ENCODE measurements at places on chromosomes 16 and 17. TPM values are rescaled to one million over a fixed set of nuclear protein-coding genes. Genes with fewer than 3 reads are reported as not detected.

Gene MT1M
- not detected for polyA plus RNA-seq

Gene C1QTNF8
- not detected for polyA plus RNA-seq

Gene PRSS33
- polyA plus RNA-seq: not detected

Gene NPW
- 0.36 TPM for polyA plus RNA-seq

Gene CHST5
- polyA plus RNA-seq: not detected

Gene ASGR1
- 0.46 TPM for polyA plus RNA-seq

Gene ZP2
- not detected for polyA plus RNA-seq

Gene PYY
- polyA plus RNA-seq: 0.19 TPM

Gene PAQR4
- polyA plus RNA-seq: 1.8 TPM

Gene SRRM2
- 1,588 TPM for polyA plus RNA-seq

Gene PHAF1
- 18.8 TPM for polyA plus RNA-seq

Gene HERPUD1
- polyA plus RNA-seq: 273 TPM

Gene SLFN11
- polyA plus RNA-seq: 18.7 TPM

Gene NOB1
- polyA plus RNA-seq: 40.6 TPM

Gene CPSF4L
- not detected for polyA plus RNA-seq

Gene KRT28
- not detected for polyA plus RNA-seq

Gene NATD1
- 2.0 TPM for polyA plus RNA-seq

Gene GCGR
- not detected for polyA plus RNA-seq

Gene KCNJ12
- not detected for polyA plus RNA-seq

Gene ALOXE3
- polyA plus RNA-seq: not detected

Gene CREBBP
- 27.3 TPM for polyA plus RNA-seq

Gene LLGL1
- polyA plus RNA-seq: 15.2 TPM

Gene KRTAP4-6
- not detected for polyA plus RNA-seq

Gene HOXB7
- not detected for polyA plus RNA-seq

Gene ENPP7
- 0.40 TPM for polyA plus RNA-seq

Gene KRTAP3-1
- not detected for polyA plus RNA-seq

Gene VAT1L
- polyA plus RNA-seq: not detected

Gene LLGL2
- polyA plus RNA-seq: 52.0 TPM

Gene CLDN9
- 0.20 TPM for polyA plus RNA-seq

Gene ABI3
- polyA plus RNA-seq: 15.6 TPM

Gene CALB2
- not detected for polyA plus RNA-seq

Gene KRT36
- not detected for polyA plus RNA-seq

Gene KRTAP1-5
- polyA plus RNA-seq: not detected

Gene TBC1D26
- 0.13 TPM for polyA plus RNA-seq

Gene CLEC18A
- 1.3 TPM for polyA plus RNA-seq

Gene NKD1
- 0.14 TPM for polyA plus RNA-seq

Gene TEKT1
- not detected for polyA plus RNA-seq

Gene TMEM220
- polyA plus RNA-seq: 2.5 TPM

Gene ZSCAN10
- polyA plus RNA-seq: 0.36 TPM

Gene TBC1D3C
- not detected for polyA plus RNA-seq

Gene PPM1E
- polyA plus RNA-seq: not detected

Gene HOXB6
- 0.10 TPM for polyA plus RNA-seq

Gene TGFB1I1
- polyA plus RNA-seq: 0.16 TPM

Gene KRTAP17-1
- polyA plus RNA-seq: not detected

Gene RPGRIP1L
- polyA plus RNA-seq: 1.0 TPM

Gene C16orf46
- polyA plus RNA-seq: 0.13 TPM

Measured in B cell (primary cell).